ENCODE measurements at places on chromosomes 12 and 14.

DNA sequence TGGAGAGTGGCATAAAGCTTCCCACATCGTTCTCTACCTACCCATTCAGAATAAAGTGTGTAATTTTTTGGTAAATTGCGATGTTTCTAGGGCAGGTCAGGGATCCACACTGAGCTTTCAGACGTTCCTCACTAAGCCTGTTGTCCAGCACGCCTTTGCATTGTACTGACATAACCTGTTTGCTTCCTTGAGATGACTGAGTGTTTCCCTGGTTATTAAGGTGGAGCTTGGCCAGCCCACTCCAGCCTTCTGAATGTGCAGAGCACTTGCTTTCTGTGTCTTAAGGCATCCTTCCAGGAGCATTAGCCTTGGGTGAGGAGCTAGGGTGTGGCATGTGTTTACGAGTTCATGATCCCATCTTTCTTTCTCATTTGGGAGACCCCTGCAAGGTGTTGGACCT is 96.4 kb downstream of the TMEM260 start:
- no peak for DNase-seq

DNA sequence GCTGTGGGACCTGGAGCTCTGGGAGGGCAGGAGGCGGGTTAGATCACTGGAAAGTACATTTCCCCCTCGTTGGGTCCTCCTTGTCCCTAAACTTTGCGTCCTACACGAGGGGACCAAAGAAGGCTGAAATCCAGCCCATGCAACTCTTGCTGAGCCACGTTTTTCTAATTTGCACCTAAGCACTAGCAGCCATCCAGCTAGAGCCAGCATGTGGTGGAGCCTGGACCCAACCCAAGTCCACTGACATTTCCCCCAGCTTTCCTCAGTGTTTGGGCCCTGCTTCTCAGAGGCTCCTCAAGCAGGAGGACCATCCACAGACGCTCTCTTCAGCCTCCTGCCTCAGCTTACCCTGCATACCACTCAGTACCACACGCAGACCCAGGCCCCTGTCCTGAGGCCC is 49.7 kb downstream of the TSPAN11 start:
- DNase-seq: no peak

DNA sequence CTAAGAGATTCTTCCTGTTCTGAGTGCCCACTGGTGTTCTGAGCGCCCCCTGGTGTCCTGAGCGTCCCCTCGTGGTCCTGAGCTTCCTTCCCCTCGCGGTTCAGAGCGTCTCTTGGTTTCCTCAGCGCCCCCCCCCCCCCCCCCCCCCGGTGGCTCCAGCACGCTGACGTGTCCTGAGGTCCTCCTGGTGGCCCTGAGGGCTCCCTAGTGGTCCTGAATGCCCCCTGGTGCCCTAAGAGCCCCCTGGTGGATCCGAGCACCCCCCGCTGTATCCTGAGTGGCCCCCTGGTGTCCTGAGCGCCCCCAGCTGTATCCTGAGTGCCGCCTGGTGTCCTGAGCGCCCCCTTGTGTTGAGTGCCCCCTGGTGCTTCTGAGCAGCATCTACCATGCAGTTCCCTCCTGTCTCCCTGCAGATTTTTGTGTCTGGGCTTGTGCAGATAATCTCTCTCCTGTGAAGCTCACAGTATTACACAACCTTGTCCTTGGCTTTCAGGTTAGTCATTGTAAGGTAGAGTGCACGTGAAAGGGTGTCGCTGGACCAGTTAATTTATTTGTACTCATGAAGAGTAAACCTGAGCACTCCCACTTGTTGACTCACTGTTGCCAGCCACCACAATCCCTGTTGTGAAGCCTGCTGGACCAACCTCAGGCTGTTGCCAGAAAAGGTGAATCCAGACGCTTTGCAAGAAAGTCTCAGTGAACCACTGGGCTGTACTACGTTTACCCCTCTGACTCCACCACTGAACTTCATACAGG is 1168.4 kb downstream of the TMEM121 start:
- DNase-seq: peak; percentile 4

- no peak for DNase-seq
Observed at GRCh38 chr12:78778339-78778738, 86.2 kb upstream of the SYT1 start.

DNA sequence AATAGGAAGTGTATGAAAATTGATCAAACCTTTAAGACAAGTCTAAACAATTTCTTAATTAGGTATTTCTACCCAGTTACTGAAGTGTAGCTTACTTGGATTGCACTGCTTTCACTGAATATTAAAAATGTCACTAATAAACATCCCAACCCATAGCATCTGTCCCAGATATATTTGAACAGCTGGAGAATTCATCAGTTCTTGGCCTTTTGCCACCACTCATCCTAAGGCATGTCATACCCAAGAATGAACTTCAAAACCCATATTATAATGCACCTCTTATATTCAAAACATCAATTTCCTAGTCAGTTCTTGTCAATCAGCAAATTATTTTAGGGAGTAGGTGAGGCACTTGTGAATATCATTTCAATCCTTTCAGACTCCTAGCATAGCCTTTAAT is 392.3 kb downstream of the PAWR start:
- DNase-seq: no peak

DNA sequence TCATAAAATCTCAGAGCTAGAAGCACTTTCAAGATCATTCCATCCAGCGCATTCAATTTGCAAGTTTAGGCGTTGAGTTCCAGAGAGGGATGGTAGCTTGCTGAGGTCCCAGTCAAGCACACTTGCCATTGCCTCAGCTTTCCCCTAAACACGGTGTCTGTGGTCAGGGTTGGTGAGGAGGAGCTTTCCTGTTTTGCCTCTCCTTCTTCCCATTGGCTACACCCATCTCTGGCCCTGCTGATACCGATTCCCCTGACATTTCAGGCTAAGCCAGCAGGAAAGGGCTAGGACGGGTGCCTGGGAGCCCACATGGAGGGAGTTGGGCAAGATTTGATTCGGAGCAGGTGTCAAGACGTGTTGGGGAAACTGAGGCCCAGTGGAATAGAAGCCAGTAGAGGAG is 9.1 kb downstream of the NFATC4 start:
- peak; percentile 9 for DNase-seq

DNA sequence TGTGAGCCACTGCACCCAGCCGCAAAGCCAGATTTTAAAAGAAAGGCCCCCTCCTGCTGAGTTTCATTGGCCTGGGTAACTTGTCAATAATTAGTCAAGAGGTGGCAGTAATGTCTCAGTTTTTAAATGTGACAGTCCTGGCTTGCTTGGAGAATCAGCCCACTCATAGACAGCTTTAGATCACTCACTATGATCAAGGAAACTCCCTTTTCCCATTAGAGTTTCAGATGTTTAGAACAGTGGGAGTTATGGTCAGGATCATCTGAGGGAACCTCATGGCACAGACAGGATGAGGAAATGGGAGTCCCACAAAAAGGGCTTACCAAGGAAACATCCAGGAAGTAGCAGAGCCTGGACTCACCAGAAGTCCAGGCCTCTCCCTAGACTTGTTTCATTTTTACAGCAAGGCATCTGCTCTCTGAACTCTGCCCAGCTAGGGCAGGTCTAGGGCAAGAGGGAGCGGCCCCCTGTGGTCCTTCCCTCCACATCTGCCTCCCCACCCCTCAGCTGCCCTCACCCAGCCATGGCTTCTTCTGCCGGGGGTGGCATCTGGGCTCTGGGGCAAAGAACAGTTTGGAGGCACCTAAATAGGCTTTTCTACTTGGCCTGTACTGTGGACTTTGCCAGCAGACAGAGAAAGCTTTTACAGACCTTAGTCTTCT is 11.2 kb downstream of the BCL2L14 start:
- peak; percentile 76 for DNase-seq

DNA sequence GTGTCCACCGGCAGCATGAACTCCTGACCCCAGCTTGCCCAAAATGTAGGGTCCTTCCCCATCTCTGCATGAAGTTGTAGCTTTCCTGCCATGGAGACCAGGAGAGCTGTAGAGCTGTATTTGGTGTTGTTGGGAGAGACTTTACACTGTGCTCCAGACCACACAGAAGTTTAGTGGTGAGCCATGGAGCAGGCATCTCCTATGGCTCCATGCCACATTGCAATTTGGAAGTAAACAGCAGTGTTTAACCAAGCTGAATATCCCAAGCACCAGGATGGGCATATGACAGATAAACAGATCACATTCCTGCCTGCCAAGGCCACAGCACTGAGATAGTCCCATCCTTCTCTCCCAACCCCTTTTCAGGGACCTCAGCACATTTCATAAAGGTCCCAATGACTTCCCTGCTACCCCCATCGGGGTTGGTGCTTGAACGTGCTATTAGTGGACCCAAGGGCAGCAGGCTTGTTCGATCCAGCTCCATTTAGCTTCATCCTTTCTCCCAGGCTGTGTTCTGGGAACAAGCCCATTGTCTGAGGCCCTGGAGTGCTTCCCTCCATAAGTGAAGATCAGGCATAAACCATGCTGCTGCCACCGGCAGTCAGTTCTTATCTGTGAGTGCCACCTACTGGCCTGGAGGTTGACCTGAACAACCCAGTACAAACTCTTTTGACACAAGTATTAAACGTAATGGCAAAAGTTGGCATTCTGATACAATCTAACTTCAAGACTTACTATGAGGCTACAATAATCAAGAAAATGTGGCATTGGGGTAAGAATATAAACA is 172.3 kb upstream of the ATXN7L3B start:
- DNase-seq: peak; percentile 68

GRCh38 chr12:32754111-32754510 is 1.6 kb downstream of the YARS2 start:
- DNase-seq: peak; percentile 54

- no peak for DNase-seq
Observed at GRCh38 chr14:98099527-98099926, 1172.5 kb downstream of the BCL11B start.

GRCh38 chr12:47394070-47394469 is 311.8 kb downstream of the RPAP3 start:
- DNase-seq: no peak
